Fibroblast of lung (primary cell): ENCODE measurements at places on chromosomes 5 and 9. TPM values are rescaled to one million over a fixed set of nuclear protein-coding genes. Genes with fewer than 3 reads are reported as not detected.

PCDHA13 gene
- total RNA-seq = under 0.01 and 0.33 TPM in 2 replicates

- H3K27ac ChIP-seq = no peak overlapping the region
- no peak for DNase-seq
- no peaks in the 10 kb centered on the region for H3K4me1 ChIP-seq
- H3K27me3 ChIP-seq = no peaks in the 10 kb centered on the region
Measured at GRCh38 chr5:66358741-66359140, 214.6 kb downstream of the SREK1 start.

DNA sequence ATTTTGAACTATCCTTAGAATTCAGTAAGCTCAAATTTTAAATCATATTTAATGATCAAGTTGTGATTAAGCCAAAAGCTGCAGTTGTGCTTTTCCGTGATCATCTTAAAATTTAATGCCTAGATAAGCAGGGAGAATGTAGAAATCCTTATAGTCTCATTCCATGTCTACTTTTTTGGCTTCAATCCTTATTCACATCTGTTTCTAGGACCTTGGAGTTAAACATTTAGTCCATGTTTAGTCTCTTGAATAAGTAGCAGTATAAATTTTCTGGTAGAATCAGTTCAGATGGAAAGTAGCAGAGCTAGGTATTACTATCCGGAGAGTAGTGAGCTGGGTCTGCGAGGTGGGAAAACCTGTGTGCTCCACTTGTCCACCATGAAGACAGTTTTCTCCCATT, 59.3 kb upstream of the RIOK2 start:
- no peak overlapping the region for H3K4me3 ChIP-seq
- H3K27ac ChIP-seq = no peak overlapping the region
- no peaks in the 10 kb centered on the region for H3K27me3 ChIP-seq
- no peaks in the 10 kb centered on the region for H3K36me3 ChIP-seq

DNA sequence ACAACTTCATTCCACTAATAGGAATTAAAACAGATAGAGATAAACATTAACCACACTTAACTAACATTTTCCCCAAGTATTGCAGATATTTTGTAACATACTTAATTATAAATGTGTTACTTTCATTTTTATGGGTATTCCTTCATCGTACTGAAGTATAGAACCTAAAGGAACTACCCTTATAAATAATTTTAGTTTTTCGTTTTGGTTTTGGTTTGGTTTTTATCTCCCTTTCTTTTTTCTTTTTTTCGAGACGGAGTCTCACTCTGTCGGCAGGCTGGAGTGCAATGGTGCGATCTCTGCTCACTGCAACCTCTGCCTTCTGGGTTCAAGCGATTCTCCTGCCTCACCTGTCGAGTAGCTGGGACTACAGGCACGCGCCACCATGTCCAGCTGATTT, 60.1 kb upstream of the LMNB1 start:
- no peaks in the 10 kb centered on the region for H3K27me3 ChIP-seq
- H3K36me3 ChIP-seq = no peaks in the 10 kb centered on the region
- no peak overlapping the region for H3K27ac ChIP-seq
- no peak for DNase-seq
- no peaks in the 10 kb centered on the region for H3K4me1 ChIP-seq
- no peak overlapping the region for H3K4me3 ChIP-seq

DNA sequence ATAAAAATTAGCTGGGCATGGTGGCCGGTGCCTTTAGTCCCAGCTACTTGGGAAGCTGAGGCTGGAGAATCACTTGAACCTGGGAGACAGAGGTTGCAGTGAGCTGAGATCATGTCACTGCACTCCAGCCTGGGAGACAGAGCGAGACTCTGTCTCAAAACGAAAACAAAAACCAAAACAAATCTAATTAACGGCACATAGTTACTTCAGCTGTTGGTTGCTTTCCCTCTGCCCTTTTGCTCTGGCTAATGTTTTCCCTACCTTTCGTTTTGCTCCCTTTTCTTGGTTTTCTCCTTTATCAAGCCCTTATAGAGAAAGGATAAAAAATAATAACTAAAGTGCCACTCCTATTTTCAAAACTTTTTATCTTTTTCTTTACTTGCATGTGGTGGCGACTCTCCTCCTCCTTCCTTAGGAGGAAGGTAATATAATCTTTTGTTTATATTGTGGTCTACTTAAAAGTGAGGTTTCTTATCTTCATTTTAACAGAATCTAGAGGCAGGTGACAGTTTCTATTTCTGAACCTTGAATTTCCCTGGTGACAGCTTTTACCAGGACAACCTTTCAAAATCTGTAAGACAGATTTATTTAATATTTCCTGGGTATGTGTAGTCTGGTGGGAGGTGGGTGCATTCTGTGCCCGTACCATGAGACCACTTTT, 125.4 kb downstream of the ARHGEF28 start:
- DNase-seq = no peak
- H3K4me3 ChIP-seq = no peak overlapping the region
- H3K4me1 ChIP-seq = peaks cover 14% of the 10 kb centered on the region

GRCh38 chr9:109256336-109256735, 64.5 kb downstream of the EPB41L4B start:
- no peaks in the 10 kb centered on the region for H3K36me3 ChIP-seq
- H3K27me3 ChIP-seq = no peaks in the 10 kb centered on the region
- no peak overlapping the region for H3K4me3 ChIP-seq
- H3K4me1 ChIP-seq = peaks cover 7% of the 10 kb centered on the region
- no peak overlapping the region for H3K27ac ChIP-seq

DNA sequence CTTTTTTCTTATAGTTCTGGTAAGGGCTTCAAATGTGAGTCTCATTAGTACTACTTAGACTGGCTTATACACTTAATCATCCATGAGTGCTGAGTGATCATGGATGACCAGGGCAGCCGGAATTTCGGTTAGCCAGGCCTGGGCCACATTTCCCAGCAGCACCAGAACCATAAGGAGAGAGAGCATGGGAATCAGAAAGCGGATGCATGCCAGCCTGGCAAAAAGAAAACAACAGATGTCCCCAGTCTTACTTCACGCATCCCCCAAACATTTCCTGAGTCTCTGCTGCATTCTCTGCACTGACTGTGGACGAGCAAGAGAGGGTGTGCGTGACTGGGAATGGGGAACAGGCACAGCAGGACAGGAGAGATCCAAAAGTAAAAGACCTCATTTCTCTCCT, 371.1 kb upstream of the ZNF608 start:
- H3K27me3 ChIP-seq = no peaks in the 10 kb centered on the region
- no peak overlapping the region for H3K4me3 ChIP-seq
- DNase-seq = no peak
- H3K36me3 ChIP-seq = no peaks in the 10 kb centered on the region
- no peak overlapping the region for H3K27ac ChIP-seq

GRCh38 chr9:6098431-6098830, 83.0 kb upstream of the RANBP6 start:
- no peak overlapping the region for H3K4me3 ChIP-seq
- H3K4me1 ChIP-seq = no peaks in the 10 kb centered on the region
- H3K27ac ChIP-seq = no peak overlapping the region
- H3K27me3 ChIP-seq = no peaks in the 10 kb centered on the region

SPINK7 gene
- total RNA-seq = not detected in 2 replicates

BRIX1 gene
- total RNA-seq = 40.8 and 46.9 TPM in 2 replicates

GRCh38 chr5:158942217-158942616, 157.5 kb downstream of the EBF1 start:
- H3K36me3 ChIP-seq = no peaks in the 10 kb centered on the region
- peaks cover 7% of the 10 kb centered on the region for H3K4me1 ChIP-seq
- no peak overlapping the region for H3K27ac ChIP-seq

DNA sequence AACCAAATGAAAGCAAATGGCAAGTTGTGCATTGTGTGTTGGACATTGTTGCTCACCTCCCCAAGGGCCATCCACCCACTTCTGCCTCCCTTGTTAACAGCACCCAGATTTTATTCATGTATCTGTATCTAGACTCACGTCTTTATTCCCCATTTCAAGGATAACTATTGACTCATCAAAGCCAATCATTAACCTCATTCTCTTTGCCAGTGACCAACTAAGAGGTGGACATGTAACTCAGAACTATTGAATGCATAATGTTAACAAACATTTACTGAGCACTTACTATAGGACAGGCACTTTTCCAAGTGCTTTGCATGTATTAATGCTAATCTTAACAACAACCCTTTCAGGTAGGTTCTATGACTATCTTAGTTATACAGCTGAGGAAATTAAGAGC, 45.2 kb upstream of the SMARCA2 start:
- H3K36me3 ChIP-seq = no peaks in the 10 kb centered on the region
- no peak for DNase-seq
- H3K4me1 ChIP-seq = no peaks in the 10 kb centered on the region
- H3K27me3 ChIP-seq = no peaks in the 10 kb centered on the region
- H3K4me3 ChIP-seq = no peak overlapping the region
